ENCODE measurements at places on chromosomes 1 and 21.

GRCh38 chr1:62321446-62321845 is 2.2 kb upstream of the KANK4 start:
- peak; percentile 54 for DNase-seq

- DNase-seq: no peak
Observed at GRCh38 chr1:29744684-29745490, 508.6 kb downstream of the PTPRU start.

DNA sequence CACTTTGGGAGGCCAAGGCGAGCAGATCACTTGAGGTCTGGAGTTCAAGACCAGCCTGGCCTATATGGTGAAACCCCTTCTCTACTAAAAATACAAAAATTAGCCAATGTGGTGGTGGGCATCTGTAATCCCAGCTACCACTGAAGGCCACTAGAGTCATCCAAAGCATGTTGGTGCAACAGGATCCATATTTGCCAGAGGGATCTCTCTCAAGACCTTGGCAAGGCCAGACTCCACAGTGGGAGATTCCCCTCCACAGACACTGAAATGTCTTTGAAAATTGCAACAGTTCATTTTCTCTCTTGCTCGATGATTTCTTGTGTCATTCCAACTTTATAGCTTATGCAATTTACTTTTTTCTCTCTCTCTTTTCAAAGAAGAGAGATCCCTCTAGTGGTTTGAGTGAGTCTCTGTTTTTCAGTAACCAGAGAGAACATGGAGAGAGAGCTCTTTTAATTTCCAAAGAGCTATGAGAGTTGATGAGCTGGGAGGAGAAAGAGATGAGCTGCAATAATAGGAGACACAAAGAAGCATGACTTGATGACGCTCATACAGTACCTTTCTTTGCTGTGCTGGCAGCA is 176.8 kb upstream of the USP25 start:
- no peak for DNase-seq

GRCh38 chr1:35334485-35334884 is 66.0 kb downstream of the ZMYM4 start:
- DNase-seq: no peak

- no peak for DNase-seq
Observed at GRCh38 chr21:30842990-30843389, 13.4 kb upstream of the KRTAP7-1 start.

GRCh38 chr1:112704934-112705627 is 1.8 kb downstream of the RHOC start:
- DNase-seq: peak; percentile 91

- DNase-seq: no peak
Observed at GRCh38 chr1:19310720-19311502, 1.0 kb downstream of the AKR7A2 start.

- DNase-seq: no peak
Observed at GRCh38 chr21:44702973-44703730, 6.2 kb downstream of the KRTAP10-12 start.

DNA sequence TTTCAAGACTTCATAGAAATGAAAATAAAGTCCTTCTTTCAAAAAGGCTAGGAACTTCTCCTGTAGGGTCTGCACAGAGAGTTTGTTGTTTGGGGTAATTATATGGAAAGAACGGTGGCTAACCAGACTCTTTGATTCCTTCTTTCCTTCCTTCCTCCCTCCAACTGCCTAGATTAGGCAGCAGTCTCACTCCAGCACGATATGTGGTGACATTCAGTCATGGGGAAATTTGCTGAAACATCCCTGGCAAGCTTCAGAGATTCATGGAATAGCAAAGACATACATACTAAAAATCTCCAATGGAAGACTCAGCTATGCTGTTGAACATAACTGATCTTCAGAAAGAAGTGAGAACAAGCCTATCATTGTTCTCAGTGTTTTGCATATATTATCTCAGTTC is 4.3 kb downstream of the NTMT2 start:
- no peak for DNase-seq

DNA sequence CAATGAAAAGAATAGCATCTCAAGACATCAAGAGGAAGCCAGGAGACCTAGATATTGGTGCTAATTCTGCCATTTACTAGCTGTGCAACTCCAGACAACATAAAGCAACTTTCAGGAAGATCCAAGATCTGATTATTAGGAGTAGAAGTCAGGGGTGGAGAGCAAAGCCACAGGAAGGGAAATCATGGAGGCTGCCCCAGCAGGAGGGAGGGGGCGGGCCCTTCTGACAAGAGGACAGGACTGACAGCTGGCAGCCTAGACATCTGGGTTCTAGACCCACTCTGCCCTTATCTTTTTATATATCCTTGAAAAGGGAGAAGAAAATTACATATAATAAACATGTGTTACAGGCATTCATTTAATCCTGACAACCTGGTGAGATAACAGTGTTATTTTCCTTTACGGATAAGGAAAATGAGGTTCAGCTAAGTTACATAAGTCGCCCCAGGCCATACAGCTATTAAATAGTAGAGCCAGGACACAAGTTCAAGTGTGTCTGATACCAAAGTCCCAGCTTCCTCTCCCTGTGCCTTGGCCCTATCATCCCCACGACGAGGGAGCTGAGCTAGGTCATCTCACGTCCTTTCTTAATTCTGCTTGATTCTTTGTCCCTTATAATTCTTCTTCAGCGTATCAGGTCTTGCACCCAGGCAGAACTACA is 46.6 kb downstream of the ARHGEF11 start:
- no peak for DNase-seq

DNA sequence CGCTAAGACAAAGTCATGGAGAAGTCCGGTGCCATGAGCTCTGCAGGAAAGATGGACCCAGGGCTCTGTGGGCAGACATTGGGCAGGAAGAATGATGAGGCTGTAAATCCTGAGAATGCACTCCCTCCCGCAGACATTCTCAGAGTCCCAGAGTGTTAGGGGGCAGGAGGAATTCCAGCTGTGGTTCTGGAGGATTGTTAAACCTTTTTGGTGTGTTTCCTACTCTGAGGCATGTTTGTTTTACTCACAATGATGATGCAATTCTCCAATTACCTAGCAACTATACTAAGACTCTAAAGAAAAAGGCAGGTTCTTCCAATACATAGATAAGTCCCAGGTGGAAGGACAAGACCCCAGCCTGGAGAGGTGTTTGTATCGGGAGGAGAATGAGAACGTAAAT is 2.8 kb upstream of the CAPN9 start:
- peak; percentile 23 for DNase-seq

DNA sequence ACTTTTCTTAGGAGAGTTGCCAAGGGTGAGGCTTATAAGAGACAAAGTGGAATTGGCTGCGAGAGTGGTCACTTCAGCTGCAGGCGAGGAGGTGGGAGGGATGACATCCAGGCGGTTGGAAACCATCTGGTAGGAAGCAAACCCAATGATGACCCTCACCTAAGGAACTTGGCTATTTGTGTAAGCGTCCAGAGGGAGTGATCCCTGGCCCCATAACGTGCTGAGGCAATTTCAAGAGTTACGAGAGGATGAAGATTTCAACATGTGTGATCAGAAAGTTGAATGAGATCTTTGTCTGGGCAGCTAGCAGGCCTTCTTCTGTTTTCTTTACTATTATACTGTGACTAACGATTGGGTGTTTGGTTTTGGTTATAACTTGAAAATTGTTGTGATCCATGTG is 102.7 kb upstream of the VANGL1 start:
- DNase-seq: no peak

- DNase-seq: no peak
Observed at GRCh38 chr1:115557715-115558114, 84.1 kb upstream of the VANGL1 start.

- peak; percentile 97 for DNase-seq
Observed at GRCh38 chr1:172398970-172399755, 21.3 kb upstream of the C1orf105 start.

- no peak for DNase-seq
Observed at GRCh38 chr1:87393445-87394085, 64.9 kb downstream of the LMO4 start.

DNA sequence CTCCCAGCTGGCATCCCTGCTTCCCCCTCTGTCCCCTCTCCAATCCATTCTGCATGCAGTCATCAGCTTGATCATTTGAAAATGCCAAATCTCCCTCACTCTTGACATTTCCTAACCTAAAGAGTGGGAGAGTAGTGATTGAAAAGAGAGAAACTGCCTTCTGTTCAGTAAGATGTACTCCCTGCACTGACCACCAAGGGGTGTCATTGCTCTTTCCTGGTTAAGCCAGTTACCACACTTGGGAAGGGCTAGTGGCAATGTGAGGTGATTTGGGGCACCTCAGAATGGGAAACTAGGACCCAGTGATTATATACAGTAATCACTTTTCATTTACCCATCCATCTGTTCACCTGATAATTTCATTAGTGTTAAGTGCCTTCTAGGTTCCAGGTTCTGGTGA is 6.9 kb upstream of the TMEM269 start:
- DNase-seq: no peak

GRCh38 chr1:116126281-116126680 is 15.1 kb downstream of the MAB21L3 start:
- DNase-seq: no peak

Measured in GM04503 (cell line).